ENCODE measurements at places on chromosomes 1 and 21.

DNA sequence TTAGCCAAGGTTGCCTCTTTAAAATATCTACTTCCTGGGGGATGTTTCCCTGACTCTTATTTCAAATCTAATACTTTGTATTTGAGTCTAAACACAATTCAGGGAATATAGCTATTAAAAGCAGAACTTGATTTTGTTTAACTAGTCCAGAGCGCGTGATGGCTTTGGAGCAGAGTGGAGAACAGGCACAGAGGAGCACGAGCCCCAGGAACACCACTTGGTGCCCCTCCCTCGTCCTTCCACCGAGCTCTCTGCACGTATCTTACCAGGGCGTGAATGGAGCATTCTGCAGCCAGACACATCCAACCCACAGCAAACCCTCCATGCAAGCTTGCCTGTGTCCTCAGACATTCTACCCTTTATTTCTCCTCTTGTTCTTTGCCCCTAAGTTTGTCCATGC is 14.1 kb downstream of the KIF26B start:
- DNase-seq = no peak

- peak; percentile 74 for DNase-seq
Measured at GRCh38 chr21:45478115-45478801, 64.0 kb downstream of the SLC19A1 start.

DNA sequence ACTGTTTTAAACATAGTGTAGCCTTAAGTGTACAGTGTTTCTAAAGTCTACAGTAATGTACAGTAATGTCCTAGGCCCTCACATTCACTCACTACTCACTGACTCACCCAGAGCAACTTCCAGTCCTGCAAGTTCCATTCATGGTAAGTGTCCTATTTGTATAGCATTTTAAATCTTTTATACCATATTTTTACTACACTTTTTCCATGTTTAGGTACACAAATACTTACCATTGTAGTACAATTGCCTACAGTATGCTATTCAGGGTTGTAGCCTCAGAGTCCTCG is 3.6 kb upstream of the S100A10 start:
- DNase-seq = no peak

DNA sequence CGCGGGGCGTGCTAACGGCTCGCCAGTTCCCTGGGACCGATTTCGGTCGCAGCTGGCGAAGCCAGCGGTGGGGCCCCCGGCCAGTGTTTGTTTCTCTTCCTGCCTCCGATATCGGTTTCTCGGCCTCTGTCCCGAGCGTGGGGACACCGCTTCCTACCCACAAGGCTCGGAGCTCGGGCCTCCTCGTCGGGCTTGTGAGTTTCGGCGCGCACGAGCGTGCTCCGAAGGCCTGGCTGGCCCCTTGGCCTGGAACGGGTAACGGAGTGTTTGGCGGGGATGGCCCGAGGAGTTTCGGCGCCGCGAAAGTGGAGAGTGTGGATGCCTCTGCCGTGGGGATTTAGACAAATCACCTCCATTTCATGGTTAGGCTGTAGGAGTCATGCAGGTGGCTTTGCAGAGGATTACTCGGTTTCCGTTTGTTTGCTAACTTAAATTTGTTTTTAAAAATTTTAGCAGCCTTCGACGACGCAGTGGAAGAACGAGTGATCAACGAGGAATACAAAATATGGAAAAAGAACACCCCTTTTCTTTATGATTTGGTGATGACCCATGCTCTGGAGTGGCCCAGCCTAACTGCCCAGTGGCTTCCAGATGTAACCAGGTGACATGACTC is 559 bp downstream of the RBBP4 start:
- no peak for DNase-seq

DNA sequence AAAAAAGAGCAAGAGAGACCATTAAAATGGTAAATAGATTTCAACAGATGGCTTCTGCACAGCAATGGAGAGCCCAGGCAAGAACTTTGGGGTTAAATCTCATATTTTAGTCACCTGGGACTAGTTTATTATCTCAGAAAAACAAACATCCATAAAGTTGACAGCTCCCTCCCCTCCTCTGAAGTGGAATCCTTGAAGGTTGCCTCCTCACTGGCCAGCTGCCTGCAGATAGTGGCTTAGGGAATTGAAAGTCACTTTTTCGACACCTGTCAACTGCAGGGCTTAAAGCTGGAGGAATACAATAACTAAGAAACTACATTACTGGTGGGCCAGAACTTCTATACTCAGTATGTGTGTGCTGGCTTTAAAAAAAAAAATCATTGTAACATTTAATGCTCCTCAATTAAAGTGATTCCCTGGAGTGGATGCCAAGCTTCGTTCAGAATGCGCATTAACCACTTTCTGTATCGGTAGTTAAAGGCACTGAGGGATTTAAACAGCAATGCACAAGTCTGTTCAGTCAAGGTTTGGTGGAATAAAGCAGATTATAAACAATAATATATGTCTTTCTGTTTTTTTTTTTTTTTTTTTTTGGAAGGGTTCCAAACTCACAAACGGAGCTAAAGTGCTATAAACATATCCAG is 52.5 kb downstream of the LHX4 start:
- no peak for DNase-seq

GRCh38 chr1:94063379-94063778 is 57.6 kb downstream of the ABCA4 start:
- DNase-seq = peak; percentile 61

DNA sequence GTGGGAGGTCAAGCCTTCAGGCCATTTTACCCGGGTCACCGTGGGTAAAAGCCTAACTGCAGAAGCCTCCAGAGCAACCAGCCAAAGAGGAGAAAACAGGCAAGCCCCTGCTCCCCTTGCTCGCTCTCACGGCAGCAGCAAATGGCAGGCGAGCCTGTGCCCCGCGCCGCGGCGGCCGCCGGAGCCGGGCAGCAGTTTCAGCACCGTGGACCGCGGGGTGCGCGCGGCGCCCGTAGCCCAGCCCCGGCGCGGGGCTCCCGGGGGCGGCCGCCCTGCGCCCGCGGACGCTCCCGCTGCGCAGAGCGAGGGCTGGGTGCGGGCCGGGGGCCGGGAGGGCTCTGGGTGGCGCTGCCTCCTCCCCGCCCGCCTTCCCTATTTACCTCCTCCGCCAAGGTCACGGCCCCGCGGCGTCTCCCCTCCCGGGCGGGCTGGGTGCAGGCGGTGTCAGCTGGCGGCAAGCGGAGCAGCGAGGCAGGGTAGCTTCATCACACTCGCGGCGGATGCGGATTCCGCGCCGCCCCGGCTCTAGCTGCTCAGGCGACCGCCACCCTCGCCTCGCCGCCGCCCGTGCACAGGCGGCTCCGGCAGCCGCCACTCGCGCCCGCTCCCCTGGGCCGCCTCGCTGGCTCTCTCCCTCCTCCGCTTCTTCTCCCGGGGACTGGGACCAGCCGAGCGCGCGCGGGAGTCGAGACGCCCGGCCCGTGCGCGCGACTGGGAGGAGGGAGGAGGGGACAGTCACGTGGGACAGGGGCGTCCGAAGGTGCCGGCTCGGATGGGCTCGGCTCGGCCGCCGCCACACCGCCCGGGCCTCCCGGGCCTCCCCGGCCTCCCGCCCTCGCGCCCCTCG is at the start of gene RGS7:
Gene RGS7 (minus strand): TSS at position 687 of the 847 bp plus-strand sequence.
- DNase-seq = peak; percentile 34
